ENCODE measurements at places on chromosomes 7 and 10. TPM values are rescaled to one million over a fixed set of nuclear protein-coding genes. Genes with fewer than 3 reads are reported as not detected.
A peak's percentile ranks its signal among the peaks of the same experiment; 100 is the strongest.

Gene HGF
- total RNA-seq = not detected

- DNase-seq = no peak
Measured at GRCh38 chr7:128933180-128933891, 4.4 kb upstream of the IRF5 start.

DNA sequence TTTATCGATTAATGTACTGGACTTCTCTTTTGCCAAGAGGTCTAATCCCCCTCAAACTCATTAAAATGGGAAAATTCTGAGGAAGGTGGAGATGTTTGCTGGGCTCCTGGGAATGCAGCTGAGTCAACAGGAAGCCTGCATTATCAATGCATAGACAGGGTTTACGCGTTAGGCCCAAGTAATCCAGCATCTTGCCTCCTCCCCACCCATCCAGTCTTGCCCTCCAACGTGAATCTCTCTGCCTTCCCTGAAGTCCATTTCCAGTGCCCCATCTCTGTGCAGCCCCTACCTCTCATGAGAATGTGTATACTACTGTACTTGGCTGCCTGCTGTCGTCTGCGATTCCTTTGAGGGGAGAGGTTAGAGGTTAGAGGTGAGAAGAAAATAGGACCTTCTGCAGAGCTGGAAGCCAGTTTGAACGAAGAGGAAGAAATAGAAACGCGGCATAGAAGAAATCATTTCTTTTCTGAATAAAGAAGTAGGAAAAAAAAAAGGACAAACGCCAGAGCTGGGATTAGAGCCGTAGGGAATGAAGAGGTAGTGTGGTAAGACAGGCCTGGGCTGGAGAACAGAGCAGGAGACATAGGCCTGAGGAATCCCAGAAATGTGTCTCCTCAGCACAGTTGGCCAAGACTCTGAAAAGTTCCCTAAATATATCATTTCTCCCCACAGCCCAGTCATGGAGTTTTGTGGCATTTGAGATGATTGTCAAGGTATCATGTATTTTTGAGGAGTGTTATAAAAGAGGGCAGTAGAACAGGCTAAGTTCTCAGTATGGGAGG, 75.6 kb downstream of the MYOF start:
- DNase-seq = no peak

- no peak for DNase-seq
Measured at GRCh38 chr10:114547514-114547913, 110.6 kb downstream of the ABLIM1 start.

DNA sequence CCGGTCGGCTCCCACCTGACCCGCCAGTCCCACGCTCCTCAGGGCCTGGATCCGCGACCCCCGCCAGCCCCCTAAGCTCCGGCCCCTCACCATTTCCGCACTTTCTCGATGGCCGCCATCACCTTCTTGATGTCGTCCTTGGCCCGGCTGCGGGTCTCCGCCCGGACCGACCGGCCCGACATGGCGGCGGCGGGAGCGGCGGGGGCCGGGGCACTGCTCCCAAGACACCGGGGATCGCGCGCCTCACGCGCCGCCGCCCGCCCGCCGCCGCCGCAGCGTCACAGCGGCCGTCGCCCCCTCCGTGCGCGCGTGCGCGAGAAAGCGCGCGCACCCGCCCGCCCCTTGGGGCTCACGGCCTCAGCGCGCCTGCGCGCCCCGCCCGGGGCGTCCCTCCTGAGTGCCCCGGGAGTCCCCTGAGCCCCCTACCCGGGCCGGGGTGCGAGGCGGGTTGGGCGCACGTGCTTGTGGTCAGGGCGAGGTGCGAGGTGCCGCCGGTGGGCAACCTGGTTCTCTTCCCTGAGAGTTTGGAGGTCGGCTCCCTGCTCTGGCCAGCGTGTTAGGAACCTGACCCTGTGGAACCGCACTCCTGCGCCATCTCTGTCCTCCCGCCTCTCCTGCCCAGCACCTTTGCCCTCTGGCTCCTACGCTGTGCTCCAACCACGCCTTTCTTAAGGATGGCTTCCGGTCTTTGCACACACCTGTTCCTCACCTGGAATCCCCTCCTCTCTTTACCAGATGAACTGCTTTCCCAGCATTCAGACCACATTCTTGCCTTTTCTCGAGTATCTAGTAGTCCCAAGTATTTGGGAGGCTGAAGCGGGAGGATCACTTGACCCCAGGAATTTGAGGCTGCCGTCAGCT, at the start of gene BCL7B:
BCL7B (minus strand) TSS at position 294 of the 861 bp plus-strand sequence; CDS start at position 182, 112 bp downstream.
- peak; percentile 44 for DNase-seq

- DNase-seq = no peak
Measured at GRCh38 chr7:104328296-104328969, at the start of gene LHFPL3. LHFPL3 (plus strand) TSS chr7:104328603.

- DNase-seq = no peak
Measured at GRCh38 chr7:152925412-152926147, 166.0 kb downstream of the ACTR3B start.

All from HepG2 (cell line).